NCI-H1092 treated with DMSO at 0.1 percent for 48 hours (cell line): ENCODE measurements at places on chromosomes 1 and 21.

- no peak for DNase-seq
These were observed 92.1 kb upstream of the EDN2 start for GRCh38 chr1:41576620-41577019.

- no peak for DNase-seq
These were observed 103.5 kb upstream of the SERTAD4 start for GRCh38 chr1:210129092-210129491.

- DNase-seq = no peak
These were observed 19.4 kb downstream of the MX1 start for GRCh38 chr21:41445465-41445862.

DNA sequence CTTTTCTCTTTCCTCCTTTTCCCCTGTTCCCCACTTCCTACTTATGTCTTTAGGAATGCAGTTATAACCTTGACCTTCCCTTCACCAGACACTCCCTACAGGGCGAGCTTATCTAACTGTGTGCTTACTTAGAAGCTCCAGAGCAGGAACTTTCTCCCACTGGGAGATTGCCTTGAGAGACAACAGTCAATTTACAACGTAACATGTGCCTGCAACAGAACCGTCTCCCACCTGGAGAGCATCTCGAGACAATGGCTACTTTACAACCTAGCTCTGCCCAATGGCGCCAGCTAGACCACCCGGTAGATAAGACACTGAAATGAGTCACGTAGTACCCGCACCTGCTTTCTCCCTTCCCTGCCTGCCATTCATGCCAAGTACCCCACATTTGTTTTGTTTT lies 16.7 kb downstream of the HMGN1 start:
- DNase-seq = no peak

DNA sequence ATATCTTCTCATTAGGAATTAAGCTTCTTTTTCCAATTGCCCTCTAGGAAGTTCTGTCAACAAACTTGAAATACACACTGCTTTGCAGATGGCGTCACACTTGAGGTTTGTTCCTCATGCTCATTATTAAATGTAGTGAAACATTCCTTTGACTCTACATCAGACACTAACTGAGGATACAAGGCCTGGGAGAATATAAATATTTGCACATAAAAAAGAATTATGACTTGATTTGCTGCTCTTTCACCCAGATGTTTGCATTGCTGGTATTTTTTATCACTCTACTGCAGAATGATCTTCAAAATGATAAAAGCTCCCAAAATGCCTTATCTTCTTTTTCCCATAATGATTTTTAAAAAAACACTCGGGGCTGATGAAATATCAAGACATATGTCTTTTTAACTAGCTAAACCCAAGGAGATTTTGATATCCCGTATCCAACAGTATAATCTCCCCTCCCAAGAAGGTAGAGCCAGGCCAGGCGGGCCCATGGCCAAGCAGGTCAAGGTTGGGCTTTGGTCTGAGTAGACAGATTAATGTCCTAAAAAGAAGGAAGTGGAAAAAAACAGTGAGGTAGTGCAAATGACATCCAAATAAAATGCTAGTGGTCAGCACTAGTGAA lies 264.6 kb downstream of the HHIPL2 start:
- DNase-seq = no peak

DNA sequence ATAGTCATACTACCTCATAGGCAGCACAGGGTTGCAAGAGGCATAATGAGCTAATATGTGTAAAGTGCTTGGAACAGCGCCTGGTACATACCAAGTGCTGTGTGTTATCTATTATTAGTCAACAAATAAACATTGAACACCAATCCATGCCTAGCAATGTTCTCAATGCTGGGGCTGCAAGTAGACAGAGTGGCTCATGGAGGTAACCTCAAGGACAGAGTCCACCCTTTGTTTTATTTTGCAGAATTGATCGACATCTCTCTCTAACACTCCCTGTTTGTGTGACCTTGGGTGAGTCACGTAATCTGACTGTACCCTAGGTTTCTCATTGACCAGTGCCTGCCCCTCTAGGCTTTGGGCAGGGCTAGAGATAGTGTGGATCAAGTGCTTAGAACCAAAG lies 164.0 kb upstream of the KLHDC7A start:
- DNase-seq = no peak

GRCh38 chr1:45013551-45014209 lies 1.6 kb downstream of the UROD start:
- DNase-seq = no peak
